ENCODE measurements at places on chromosomes 1 and 21. TPM values are rescaled to one million over a fixed set of nuclear protein-coding genes. Genes with fewer than 3 reads are reported as not detected.

The CNIH4 gene
- total RNA-seq, result 119 TPM

The FHAD1 gene
- total RNA-seq, result 0.56 TPM

The FCRL6 gene
- total RNA-seq, result not detected

The S100PBP gene
- 41.2 TPM for total RNA-seq

The OR2T35 gene
- total RNA-seq, result not detected

The USH2A gene
- total RNA-seq, result not detected

The AIRE gene
- total RNA-seq, result under 0.01 TPM

The TMEM82 gene
- not detected for total RNA-seq

The TBX19 gene
- 0.18 TPM for total RNA-seq

The KHDRBS1 gene
- total RNA-seq, result 68.0 TPM

The PANK4 gene
- 26.5 TPM for total RNA-seq

The PROX1 gene
- 3.1 TPM for total RNA-seq

The TFF3 gene
- total RNA-seq, result not detected

The CTSK gene
- 3.2 TPM for total RNA-seq

The ADAR gene
- 73.6 TPM for total RNA-seq

The PPM1J gene
- 0.85 TPM for total RNA-seq

The STUM gene
- total RNA-seq, result not detected

The CYP4A11 gene
- not detected for total RNA-seq
